ENCODE measurements at places on chromosomes 2 and 18. TPM values are rescaled to one million over a fixed set of nuclear protein-coding genes. Genes with fewer than 3 reads are reported as not detected.

The GAREM2 gene
- total RNA-seq: 0.85 TPM

The ATAD2B gene
- 22.8 TPM for total RNA-seq

The ATP6V1C2 gene
- total RNA-seq: not detected

The CACNB4 gene
- 18.2 TPM for total RNA-seq

The ATP8B1 gene
- total RNA-seq: 0.16 TPM

The SLC9A4 gene
- total RNA-seq: 0.05 TPM

The PKDCC gene
- total RNA-seq: 4.3 TPM

The POMC gene
- total RNA-seq: 6.2 TPM

The CKAP2L gene
- total RNA-seq: 23.7 TPM

The GRB14 gene
- not detected for total RNA-seq

The SERPINB4 gene
- total RNA-seq: not detected

The ELOA2 gene
- total RNA-seq: not detected

The NFATC1 gene
- 17.5 TPM for total RNA-seq

The GRHL1 gene
- total RNA-seq: 0.19 TPM

The SRD5A2 gene
- not detected for total RNA-seq

The RUFY4 gene
- total RNA-seq: 2.7 TPM

The UGT1A6 gene
- total RNA-seq: not detected

The C2orf92 gene
- 3.4 TPM for total RNA-seq

The RAB6C gene
- total RNA-seq: not detected

The GPR45 gene
- total RNA-seq: not detected

The PNO1 gene
- total RNA-seq: 21.8 TPM
